ENCODE measurements at places on chromosomes 5 and 9.
A peak's percentile ranks its signal among the peaks of the same experiment; 100 is the strongest.

DNA sequence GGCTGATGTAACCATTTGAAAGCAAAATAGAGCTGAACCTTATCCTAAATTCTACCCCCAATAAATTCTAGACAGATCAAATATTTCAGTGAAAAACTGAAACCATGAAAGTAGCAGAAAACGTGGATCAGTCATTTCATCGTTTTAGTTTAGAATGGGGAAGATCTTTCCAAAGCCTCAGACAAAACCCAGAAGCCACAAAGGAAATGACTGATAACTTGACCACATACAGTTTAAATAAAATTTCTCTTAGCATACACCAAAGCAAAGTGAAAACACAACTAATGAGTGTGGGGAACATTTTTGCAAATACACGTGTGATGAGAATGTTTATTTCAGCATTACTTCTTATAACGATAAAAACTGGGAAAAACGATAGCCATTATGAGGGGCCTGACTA is 284.8 kb downstream of the ADGRV1 start:
- no peak for DNase-seq

- no peak for DNase-seq
Observed at GRCh38 chr5:159837860-159838259, 78.4 kb upstream of the ADRA1B start.

GRCh38 chr5:6736106-6736505 is 22.9 kb downstream of the TENT4A start:
- no peak for DNase-seq

GRCh38 chr5:129461711-129462332 is 1.7 kb downstream of the ADAMTS19 start:
- no peak for DNase-seq

GRCh38 chr5:118698774-118699173 is 289.6 kb downstream of the DTWD2 start:
- no peak for DNase-seq

- DNase-seq: no peak
Observed at GRCh38 chr9:38360839-38361472, 31.5 kb upstream of the ALDH1B1 start.

- peak; percentile 42 for DNase-seq
Observed at GRCh38 chr5:317086-317811, 4.3 kb upstream of the AHRR start.

GRCh38 chr5:139954462-139954861 is 88.6 kb downstream of the NRG2 start:
- DNase-seq: no peak

GRCh38 chr9:32454280-32454679 is 69.8 kb downstream of the ACO1 start:
- DNase-seq: no peak

- no peak for DNase-seq
Observed at GRCh38 chr5:156367597-156367996, 40.6 kb downstream of the SGCD start.

DNA sequence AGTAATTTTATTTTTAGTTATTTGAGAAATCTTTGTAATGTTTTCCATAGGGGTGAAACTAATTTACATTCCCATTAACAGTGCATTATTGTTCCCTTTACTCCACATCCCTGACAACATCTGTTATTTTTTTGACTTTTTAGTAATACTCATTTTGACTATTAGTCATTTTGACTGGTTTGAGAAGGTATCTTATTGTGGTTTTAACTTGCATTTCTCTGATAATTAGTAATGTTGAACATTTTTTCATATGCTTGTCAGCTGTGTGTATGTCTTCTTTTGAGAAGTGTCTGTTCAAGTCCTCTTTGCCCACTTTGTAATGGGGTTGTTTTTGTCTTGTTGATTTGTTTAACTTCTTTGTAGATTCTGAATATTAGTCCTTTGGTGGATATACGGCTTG is 27.5 kb downstream of the CCDC152 start:
- DNase-seq: no peak

- no peak for DNase-seq
Observed at GRCh38 chr9:126157826-126158587, 168.6 kb upstream of the MVB12B start.

DNA sequence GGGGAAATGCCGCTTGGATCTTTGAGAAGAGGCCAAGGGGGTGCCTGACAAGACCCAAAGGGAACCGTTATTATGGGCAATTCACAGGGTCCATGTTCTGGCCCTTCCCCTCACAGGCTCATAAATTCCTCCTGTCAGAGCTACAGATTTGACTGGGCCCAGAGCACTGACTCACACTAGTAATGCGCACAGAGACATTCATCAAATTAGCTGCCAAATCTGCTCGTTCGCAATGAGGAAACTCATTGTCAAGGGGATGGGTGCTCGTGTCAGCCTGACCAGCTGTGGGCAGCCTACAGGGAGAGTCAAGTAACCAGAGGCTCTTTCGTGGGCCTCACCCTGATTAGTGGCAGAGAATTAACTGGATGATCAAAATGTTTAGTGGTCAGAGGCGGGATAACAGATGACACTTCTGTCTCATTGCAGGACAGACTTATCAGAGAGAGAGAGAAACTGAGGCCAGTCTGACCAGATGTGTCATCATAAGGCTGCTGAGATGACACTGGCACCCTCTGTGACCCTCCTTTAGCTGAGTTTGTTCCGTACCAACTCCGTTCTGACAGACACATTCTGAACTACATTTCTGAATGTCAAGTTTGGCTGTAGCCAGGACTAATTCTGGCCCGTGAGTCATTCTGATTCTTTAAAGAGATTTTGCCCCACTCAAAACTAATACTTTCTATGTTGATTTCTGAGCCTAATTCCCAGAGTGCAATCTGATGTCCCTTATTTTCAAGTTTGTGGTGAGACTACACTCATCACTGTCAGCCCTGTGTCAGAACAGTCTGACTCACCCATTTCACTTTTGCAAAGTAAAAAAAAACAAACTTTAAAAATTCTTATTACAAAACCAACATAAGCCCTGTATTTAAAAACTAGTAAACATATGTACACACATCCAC is 377.1 kb downstream of the ACTL7B start:
- DNase-seq: no peak

GRCh38 chr9:109880276-109881169 is 100.5 kb downstream of the PALM2AKAP2 start:
- DNase-seq: no peak

GRCh38 chr9:88753691-88754367 is 218.9 kb downstream of the NXNL2 start:
- no peak for DNase-seq

GRCh38 chr9:87099407-87099806 is 152.1 kb upstream of the GAS1 start:
- no peak for DNase-seq

GRCh38 chr5:127425037-127425436 is 92.4 kb upstream of the PRRC1 start:
- DNase-seq: no peak

- no peak for DNase-seq
Observed at GRCh38 chr5:175824676-175825075, 46.7 kb upstream of the CPLX2 start.

GRCh38 chr5:172745838-172746237 is 25.2 kb downstream of the DUSP1 start:
- no peak for DNase-seq

- no peak for DNase-seq
Observed at GRCh38 chr5:60066502-60066901, 173.0 kb upstream of the PDE4D start.

- DNase-seq: no peak
Observed at GRCh38 chr5:172303162-172303561, 19.6 kb upstream of the UBTD2 start.

DNA sequence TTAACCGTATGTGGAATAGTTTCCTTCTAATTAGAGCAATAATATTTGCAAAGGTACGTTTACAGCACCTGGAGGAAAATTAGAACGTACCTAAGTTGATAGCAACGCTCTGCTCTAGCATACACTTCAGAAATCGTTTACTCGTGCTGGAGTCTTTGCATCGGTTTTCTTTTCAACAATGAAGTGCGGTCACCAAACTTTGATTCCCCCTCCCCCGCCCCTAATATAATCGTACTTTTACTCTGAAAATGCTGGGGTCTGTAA is 506 bp downstream of the ADAMTS19 start:
- DNase-seq: no peak

GRCh38 chr9:112757282-112757883 is 6.8 kb downstream of the SNX30 start:
- DNase-seq: no peak

GRCh38 chr5:124751031-124751430 is 4.6 kb upstream of the ZNF608 start:
- no peak for DNase-seq

DNA sequence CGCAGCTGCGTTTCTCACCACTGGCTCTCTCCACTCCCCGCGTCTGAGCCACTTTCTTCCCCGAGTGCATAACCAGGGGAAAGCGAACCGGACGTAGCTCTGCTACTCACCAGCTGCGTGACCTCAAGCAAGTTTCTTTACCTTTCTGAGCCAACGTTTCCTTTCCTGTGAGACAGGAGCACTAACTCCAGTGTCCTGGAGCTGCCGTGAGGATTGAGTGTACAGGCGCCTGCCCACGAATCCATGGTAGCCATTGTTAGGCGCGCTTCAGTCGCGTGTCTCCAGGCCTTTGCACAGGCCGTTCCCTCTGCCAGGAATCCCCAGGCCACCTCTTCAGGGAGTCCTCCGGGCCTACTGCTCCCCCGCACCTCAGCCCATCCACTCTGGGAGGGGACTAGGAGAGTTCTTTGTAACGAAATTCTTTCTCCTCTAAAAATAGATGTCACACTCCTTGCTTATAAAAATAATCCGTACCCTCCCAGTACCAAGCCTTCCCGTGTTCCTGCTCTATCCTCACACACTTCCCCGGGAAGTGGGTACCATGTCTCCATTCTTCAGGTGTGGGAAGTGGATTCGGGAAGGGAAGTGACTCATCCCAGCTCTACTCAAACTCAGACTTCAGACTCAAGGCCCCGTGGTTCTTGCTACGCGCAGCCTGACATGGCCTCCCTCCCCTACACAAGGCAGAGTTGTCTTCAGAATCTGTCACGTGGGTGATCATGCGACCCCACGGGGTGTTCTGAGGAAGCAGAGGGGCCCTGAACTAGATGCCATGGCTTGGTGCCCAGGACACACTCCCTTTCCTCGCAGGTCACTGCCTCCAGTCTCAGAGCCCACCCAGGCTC is 16.1 kb upstream of the CRB2 start:
- DNase-seq: no peak

GRCh38 chr5:33736510-33736909 is 155.3 kb downstream of the ADAMTS12 start:
- DNase-seq: no peak

DNA sequence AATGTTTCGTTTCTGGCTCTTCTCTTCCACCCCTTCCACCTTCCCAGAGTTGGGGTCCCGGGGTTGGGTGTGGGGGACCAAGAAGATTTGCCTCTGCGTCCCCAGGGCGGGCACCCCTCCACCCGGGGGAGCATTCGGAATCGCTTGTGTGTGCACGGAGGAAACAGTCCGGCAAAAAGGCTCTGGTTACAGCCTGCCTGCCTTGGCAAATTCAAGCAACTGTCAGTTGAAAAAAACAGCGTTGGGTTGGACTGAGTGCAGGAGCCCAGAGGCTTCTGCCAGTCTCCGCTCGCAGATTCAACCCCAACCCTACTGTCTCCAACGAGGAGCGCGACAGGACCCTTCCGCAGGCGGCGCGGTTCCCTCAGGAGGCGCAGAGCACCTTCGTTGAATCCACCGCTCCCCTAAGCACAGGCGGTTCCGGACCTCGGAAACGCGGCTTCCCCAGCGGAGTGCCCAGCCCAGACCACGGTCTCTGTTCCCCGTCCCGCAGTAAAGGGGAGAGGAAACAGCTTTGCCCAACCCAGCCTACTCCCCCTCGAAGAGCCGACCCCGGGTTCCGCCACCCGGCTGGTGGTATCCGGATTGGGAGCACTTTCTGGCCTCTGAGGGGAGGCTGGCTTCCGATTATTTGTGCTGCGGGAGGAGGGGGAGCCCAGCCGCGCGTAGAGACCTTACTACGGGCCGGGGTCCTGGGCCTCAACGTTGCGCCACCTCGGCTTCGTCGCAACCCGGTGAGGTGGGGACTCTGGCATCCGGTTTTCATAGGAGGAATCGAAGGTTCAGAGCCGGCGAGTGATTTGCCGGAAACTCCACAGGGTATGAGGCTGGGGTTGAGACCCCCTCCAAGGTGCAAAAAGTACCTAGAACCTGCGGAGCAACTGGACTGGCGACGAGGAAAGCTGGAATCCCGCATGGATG is 9.6 kb downstream of the LHX6 start:
- no peak for DNase-seq

GRCh38 chr5:139108063-139108824 is 89.9 kb downstream of the SIL1 start:
- no peak for DNase-seq

GRCh38 chr5:123718238-123718637 is 206.3 kb downstream of the CSNK1G3 start:
- no peak for DNase-seq

DNA sequence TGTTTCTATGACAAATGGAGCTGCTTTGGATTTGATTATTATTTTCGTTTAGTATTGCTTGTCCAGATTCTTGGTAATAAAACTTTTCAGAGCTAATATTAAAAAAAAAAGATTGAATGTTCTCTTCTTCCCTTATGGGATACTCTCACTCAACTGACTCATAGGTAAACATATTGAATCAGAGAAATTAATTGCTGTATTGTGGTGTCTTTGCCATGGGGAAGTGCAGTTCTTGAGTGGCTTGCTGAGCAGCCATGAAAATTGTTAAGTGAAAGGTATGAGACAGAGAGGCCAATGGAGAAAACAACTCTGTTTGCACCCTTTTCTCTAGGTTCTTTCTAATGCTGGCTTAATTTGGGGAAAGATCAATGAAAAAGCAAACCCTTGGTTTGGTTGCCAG is 149.9 kb upstream of the HMHB1 start:
- DNase-seq: no peak

- no peak for DNase-seq
Observed at GRCh38 chr5:71892641-71893365, 173.7 kb downstream of the CARTPT start.

DNA sequence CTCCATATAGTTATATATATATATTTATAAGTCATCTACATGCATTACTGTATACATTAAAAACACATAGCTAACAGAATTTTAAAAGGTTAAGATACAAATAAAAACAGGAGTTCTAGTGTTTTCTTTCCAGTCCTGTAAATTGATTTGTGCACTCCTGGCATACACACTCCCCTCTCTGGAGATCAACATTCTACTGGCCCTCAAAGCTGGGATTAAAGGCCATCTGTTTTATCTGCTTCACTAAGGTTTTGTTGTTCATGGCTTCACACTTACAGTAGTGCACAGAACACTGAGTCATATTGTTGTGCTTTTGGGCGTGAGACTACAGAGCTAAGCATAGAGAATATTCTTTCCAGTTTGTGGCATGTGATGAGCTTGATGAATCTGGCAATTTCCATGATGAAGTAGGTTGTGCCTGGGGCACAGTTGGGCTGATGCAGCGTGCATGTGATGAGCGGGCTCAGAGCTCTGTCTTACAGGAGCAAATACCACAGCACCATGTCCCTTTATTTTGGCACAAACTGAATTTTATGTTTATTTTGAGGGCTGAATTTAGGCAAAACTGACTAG is 98.2 kb downstream of the TAF11L14 start:
- no peak for DNase-seq

Data from Panc1 (cell line).